Tibial nerve (tissue), 4 donors: ENCODE measurements at places on chromosomes 6 and 20. TPM values are rescaled to one million over a fixed set of nuclear protein-coding genes. Genes with fewer than 3 reads are reported as not detected.

DAAM2 gene
- total RNA-seq: 91.6 TPM

GRCh38 chr6:98272060-98272459, 562.3 kb upstream of the POU3F2 start:
- no peak for DNase-seq

DNA sequence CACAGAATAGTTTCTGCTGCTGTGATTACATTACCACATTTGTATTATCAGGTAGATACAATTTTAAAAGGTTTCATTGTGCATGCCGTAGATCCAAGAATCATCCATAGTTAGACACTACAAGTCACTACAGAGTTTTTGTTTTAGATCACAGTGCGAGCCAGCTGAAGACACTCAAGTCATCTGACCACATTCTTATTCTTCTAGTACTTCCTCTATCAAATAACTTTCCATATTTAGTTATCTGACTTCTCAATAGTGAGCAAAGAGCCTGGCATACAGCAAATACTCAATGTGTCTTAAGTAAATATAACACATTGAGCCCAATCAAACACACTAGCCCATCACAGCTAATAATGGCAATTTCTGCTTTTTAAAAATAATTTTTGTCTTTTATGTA, 195.4 kb downstream of the ASCC3 start:
- DNase-seq: no peak

MUCL3 gene
- not detected for total RNA-seq

DNA sequence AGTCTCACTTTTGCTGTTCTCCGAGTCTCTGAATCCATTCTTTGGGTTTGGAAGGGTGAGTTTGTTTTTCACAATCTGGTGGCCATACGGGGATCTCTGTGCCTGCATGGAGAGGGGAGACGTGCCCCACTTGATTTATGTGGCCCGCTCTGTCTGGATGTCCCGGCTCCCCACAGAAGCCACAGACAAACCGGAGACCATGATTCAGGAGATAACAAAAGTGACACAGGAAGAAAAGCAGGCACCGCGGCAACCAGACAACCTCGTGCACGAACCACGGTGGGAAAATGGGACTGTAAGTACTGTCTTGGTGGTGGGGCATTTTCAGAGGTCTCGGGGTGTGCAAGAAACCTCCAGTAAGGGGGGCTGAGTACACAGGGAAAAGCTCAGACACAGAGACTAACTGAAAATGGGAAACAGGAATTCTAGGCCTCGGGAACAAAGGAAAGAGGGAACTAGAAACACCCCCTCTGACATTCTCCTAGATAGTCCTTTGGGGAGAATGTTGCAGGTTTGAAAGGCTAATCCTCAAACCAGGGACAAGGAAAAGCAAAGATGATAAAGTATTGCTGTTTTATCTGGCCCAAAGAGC, 22.1 kb upstream of the ZNF318 start:
- DNase-seq: no peak

DNA sequence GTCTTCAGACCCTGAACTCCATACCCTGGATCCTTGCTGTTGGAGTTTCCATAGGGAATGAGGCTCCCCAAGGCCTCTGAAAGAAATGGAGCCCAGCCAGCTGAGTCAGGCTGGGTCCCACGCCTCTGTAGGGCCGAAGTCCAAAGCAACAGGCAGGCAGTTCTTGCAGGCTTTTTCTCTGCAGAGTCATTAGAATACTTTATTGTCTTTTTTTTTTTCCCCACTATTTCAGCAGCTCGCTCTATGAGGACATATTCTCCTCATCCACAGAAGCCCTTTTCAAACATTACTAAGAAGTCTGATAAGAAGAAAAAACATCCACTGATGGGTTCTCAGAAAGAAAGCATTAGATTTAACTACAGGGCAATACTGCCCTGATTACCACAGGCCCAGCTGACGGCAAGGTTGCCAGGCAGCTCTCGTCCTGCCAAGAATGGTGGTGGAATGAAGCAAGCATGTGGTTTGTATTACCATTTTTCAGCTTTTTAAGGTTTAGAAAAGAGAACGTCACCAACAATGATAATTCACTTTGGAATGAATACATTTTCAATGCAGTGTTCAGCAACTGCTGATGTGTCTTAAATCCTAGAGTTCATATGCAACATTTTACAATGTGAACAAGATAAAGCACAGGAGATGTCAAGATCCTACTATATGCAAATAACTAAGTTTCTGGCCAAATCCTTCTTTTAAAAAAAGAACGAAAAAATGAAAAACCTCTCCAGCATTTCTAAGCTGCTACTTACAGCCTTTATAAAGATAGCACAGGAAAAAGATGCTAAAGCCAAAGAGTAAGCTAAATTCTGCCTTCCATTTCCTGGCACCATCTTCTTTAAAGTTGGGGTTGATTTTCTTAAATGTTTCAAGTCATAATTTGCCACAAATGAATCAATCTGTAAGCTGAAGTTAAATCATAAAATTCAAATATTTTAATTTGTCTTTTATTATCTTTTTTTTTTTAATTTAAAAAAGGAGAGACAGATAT, 223.6 kb upstream of the CITED2 start:
- peak; percentile 53 for DNase-seq

DNA sequence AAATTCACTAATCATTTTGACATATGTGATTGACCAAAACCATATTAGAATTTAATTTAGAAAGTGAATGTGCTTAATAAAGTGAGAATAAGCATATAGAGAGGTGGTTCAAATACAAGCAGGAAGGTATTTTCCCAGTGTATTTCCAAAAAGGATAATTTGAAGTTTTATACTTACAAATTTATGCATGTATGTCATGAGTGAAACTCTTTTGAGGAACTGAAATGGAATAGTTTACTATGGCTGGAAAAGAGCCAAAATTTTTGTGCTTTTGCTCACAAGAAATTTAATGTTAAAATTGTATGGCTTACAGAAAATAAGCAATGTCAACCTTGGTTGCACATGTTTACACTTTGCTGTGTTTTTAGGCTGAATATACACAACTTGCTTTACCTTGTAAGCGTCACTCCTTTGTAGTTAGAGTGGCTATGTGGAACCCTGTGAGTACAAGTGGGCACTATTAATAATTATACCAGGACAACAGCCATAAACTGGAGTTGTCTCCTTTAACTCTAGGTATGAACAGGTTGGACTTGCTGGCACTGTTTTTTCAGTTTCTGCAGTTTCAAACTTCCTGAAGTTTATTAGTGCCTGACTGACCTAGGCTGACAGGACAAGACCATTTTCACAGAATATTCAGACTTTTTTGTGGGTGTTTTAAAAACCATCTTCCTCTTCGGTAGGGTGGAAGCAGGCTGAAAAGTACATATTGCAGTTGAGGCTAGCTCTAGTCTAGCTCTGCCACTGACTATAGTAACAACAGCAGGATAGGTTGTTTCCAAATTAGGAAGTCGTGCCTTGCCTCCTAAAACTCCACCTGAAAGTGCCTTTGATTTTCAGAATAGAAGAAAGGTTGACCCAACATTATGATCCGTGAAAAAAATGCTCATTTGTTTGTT, 6.0 kb downstream of the AFDN start:
- DNase-seq: no peak

- DNase-seq: no peak
Measured at GRCh38 chr20:48776306-48776705, 51.5 kb downstream of the PREX1 start.

GRCh38 chr6:21556511-21556910, 37.0 kb upstream of the SOX4 start:
- DNase-seq: no peak
